ENCODE measurements at places on chromosomes 4 and X. TPM values are rescaled to one million over a fixed set of nuclear protein-coding genes. Genes with fewer than 3 reads are reported as not detected.

- H3K4me3 ChIP-seq = peak overlapping the region; percentile 45
- H3K4me1 ChIP-seq = peaks cover 31% of the 10 kb centered on the region
- H3K36me3 ChIP-seq = no peaks in the 10 kb centered on the region
- H3K27me3 ChIP-seq = peaks cover 3% of the 10 kb centered on the region
Observed at GRCh38 chrX:118496763-118497079, 1.1 kb downstream of the DOCK11 start.

- no peak overlapping the region for H3K4me3 ChIP-seq
- no peak overlapping the region for H3K27ac ChIP-seq
- H3K36me3 ChIP-seq = no peaks in the 10 kb centered on the region
- peaks cover 31% of the 10 kb centered on the region for H3K4me1 ChIP-seq
Observed at GRCh38 chr4:185540487-185541120, 5.3 kb upstream of the PDLIM3 start.

DNA sequence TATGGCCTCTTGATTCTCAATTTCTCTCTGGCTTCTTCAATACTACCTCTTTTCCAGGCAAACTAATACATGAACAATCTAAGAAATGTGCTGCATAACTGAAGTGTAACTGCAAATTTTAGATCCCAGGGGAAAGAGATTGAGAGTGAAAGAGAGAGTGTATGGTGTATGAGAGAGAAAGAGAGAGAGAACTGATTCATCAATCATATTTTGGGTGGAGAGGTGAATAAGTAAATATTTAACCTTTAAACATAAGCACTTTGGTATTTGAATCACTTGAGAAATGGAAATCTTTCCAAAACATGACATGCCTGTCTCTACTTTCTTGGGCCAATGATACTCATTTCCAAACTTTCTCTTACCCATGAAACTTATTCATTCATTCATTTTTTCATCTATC, 147.2 kb upstream of the DIPK2B start:
- no peak overlapping the region for H3K27ac ChIP-seq
- no peak overlapping the region for H3K4me3 ChIP-seq
- no peak for DNase-seq

DNA sequence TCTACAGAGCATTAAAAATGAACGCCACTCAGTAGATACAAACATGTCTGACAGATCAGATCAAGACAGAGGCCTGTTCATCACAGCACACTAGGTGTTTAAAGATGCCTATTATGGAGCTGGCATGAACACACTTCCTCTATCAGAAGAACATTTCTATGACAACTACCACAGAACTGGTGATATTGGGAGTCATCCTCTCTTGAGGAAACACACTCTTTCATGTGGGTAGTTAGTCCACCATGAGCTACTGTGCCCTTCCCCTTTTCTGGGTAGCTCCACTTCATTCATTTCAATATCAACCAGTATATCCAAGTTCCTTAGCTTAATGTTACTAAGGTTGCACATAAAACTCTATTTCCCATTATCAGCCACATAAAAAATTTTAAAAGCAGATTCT, 46.7 kb downstream of the MAOB start:
- H3K27ac ChIP-seq = no peak overlapping the region
- H3K4me1 ChIP-seq = no peaks in the 10 kb centered on the region
- H3K36me3 ChIP-seq = no peaks in the 10 kb centered on the region
- no peak overlapping the region for H3K4me3 ChIP-seq
- no peak for DNase-seq
- no peaks in the 10 kb centered on the region for H3K27me3 ChIP-seq

DNA sequence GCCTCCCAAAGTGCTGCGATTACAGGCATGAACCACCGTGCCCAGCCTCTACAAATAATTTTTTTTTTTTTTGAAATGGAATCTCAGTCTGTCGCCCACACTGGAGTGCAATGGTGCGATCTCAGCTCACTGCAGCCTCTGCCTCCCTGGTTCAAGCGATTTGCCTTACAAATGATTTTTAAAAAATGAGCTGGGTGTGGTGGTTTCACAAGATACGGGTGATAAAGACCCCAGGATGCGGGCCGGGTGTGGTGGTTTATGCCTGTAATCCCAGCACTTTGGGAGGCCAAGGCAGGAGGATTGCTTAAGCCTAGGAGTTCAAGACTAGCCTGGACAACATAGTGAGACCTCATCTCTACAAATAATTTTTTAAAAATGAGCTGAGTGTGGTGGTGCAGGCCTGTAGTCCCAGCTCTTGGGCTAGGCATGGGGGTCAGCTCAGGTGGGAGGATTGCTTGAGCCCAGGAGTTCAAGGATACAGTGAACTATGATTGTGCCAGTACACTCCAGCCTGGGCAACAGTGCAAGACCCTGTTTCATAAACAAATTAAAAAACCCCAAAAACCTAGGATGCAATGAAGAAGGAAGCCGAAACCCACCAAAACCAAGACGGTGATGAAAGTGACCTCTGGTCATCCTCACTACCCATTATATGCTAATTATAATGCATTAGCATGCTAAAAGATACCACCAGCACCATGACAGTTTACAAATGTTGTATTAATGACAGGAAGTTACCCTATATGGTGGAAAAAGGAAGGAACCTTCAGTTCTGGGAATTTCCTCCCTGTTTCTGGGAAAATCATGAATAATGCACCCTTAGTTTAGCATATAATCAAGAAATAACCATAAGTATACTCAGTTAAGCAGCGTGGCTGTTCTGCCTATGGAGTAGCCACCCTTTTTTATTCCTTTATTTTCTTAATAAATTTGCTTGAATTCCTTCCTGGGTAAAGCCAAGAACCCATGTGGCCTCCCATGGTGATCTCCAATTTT, 27.7 kb downstream of the PDGFRA start:
- H3K4me3 ChIP-seq = no peak overlapping the region
- no peaks in the 10 kb centered on the region for H3K36me3 ChIP-seq
- H3K4me1 ChIP-seq = peaks cover 4% of the 10 kb centered on the region

GRCh38 chr4:153676486-153676885, 7.6 kb upstream of the TLR2 start:
- H3K27ac ChIP-seq = no peak overlapping the region
- H3K4me1 ChIP-seq = no peaks in the 10 kb centered on the region
- H3K36me3 ChIP-seq = no peaks in the 10 kb centered on the region

- no peak for DNase-seq
- H3K36me3 ChIP-seq = no peaks in the 10 kb centered on the region
- H3K4me3 ChIP-seq = no peak overlapping the region
Observed at GRCh38 chr4:185576962-185577950, 41.9 kb upstream of the PDLIM3 start.

GRCh38 chr4:69668680-69669079, 15.6 kb upstream of the UGT2A1 start:
- H3K27me3 ChIP-seq = no peaks in the 10 kb centered on the region
- no peaks in the 10 kb centered on the region for H3K4me1 ChIP-seq
- H3K36me3 ChIP-seq = no peaks in the 10 kb centered on the region
- no peak overlapping the region for H3K27ac ChIP-seq
- H3K4me3 ChIP-seq = no peak overlapping the region

GRCh38 chr4:107854356-107855022, 29.8 kb downstream of the SGMS2 start:
- no peak overlapping the region for H3K4me3 ChIP-seq
- no peaks in the 10 kb centered on the region for H3K36me3 ChIP-seq
- peak overlapping the region; percentile 68 for H3K27ac ChIP-seq
- H3K4me1 ChIP-seq = peaks cover 32% of the 10 kb centered on the region
- DNase-seq = no peak

DNA sequence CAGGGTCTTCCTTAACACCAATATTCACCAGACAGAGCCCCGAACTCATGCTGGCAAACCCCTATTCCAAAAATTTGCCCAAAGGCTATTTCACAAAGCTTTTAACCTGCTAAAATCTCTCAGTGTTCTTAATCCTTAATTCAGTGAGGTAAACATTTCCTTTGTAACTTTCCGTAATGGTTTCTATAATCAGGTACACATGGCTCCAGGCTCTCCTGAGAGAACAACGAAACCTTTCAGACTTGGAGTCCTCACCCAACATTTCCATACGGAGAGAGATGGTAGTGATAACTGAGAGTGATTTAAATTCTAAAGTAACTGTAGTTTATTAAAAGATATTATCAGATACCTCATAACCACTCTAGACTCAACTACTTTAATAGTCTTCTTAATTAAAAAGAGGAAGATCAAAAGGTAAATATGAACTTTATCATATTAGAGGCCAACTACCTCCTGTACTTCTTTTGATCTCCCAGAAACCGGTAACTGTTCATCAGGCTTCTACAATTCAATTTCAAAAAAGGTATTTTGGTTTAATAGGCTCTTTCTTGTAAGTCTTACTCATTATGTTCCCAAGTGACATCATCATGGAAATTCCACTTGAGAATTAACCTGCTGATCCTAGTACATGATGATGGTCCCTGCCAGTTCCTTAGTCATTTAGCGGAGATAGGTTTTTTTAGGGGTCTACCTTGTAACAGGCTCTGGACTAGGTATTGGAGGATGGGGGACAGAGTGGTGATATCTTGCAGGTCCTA, 91.4 kb upstream of the UCP1 start:
- peaks cover 20% of the 10 kb centered on the region for H3K36me3 ChIP-seq
- H3K27me3 ChIP-seq = no peaks in the 10 kb centered on the region
- no peak overlapping the region for H3K27ac ChIP-seq
- no peak overlapping the region for H3K4me3 ChIP-seq
- DNase-seq = no peak

DNA sequence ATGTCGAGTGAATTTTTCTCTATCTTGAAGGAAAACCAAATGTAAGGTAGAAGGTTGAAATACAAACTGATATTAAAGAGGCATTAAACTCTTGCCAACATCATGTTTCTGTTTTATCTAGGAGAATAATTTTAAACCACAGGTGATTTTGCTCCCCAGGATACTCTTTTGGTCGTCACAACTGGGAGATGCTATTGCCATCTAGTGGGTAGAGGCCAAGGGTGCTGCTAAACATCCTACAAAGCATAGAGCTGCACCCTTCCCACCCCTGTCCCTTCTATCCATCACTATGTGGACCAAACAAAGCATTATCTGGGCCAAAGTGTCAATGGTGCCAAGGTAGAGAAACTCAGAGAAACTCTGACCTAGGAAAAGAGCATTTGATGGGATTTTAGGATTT, 154.6 kb upstream of the MAGEB2 start:
- no peaks in the 10 kb centered on the region for H3K4me1 ChIP-seq
- no peaks in the 10 kb centered on the region for H3K36me3 ChIP-seq

DNA sequence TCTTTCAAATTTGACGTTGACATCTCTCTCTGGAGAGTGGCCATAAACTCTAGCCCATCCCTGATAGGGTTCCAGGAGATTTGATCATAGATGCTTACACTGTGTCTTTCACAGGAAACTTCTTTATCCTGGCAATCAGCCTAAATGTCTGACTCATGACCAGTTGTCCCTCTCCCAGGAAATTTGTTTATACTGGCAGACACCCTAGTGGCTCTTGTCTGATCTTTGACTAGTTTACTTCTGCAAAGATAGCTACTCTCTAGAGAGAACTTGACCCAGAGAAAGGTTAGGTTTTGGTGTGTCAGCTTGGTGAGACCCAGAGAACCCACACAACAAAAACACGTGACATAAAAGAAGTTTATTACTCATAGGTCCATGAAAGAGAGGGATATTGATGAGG, 509.8 kb downstream of the CENPC start:
- no peak overlapping the region for H3K4me3 ChIP-seq
- H3K4me1 ChIP-seq = no peaks in the 10 kb centered on the region
- H3K36me3 ChIP-seq = no peaks in the 10 kb centered on the region
- DNase-seq = no peak

- H3K27ac ChIP-seq = peak overlapping the region; percentile 83
- DNase-seq = no peak
- no peaks in the 10 kb centered on the region for H3K4me1 ChIP-seq
- H3K27me3 ChIP-seq = no peaks in the 10 kb centered on the region
- H3K36me3 ChIP-seq = no peaks in the 10 kb centered on the region
- H3K4me3 ChIP-seq = no peak overlapping the region
Observed at GRCh38 chrX:129777218-129778030, 2.3 kb upstream of the SASH3 start.

- H3K4me3 ChIP-seq = peak within 1 kb of the TSS; percentile 75
- H3K27ac ChIP-seq = peak within 1 kb of the TSS; percentile 89
- H3K27me3 ChIP-seq = no peaks in the 10 kb centered on the region
- peaks cover 19% of the 10 kb centered on the region for H3K36me3 ChIP-seq
- H3K4me1 ChIP-seq = peaks cover 42% of the 10 kb centered on the region
- peak; percentile 53 for DNase-seq
Observed at GRCh38 chrX:154428176-154429171, at the start of gene ATP6AP1. TSS of gene ATP6AP1 (plus strand) at chrX:154428677. CDS start at chrX:154428693, 16 bp downstream.

- no peak for DNase-seq
- H3K4me3 ChIP-seq = no peak overlapping the region
- H3K27me3 ChIP-seq = no peaks in the 10 kb centered on the region
- no peaks in the 10 kb centered on the region for H3K4me1 ChIP-seq
Observed at GRCh38 chrX:134025986-134026545, 40.7 kb upstream of the GPC3 start.

GRCh38 chrX:24761306-24761705, 67.6 kb downstream of the POLA1 start:
- DNase-seq = no peak
- H3K27me3 ChIP-seq = no peaks in the 10 kb centered on the region
- no peaks in the 10 kb centered on the region for H3K4me1 ChIP-seq
- no peak overlapping the region for H3K27ac ChIP-seq
- H3K36me3 ChIP-seq = no peaks in the 10 kb centered on the region
- H3K4me3 ChIP-seq = no peak overlapping the region

DNA sequence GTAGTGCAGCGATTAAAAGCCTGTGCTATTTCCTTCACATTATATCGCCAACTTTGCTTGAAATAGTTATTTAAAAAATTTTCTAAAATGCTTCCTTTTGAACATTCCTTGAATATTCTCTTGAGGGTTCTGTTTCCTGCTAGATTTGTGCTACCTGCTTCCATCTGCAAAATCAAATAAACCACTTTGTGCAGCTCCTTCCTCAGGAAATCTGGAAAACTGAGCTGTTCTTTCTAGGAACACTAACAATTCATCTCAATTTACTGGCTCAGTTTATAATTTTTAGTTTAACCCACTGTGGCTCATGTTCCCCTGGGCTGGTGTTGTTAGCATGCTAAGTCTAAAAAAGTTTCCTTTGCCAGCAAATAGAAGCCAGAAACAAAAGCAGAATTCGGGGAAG, 88.1 kb upstream of the LCORL start:
- no peak for DNase-seq
- H3K4me1 ChIP-seq = peaks cover 64% of the 10 kb centered on the region
- H3K36me3 ChIP-seq = no peaks in the 10 kb centered on the region
- H3K27ac ChIP-seq = no peak overlapping the region
- H3K4me3 ChIP-seq = no peak overlapping the region
- H3K27me3 ChIP-seq = no peaks in the 10 kb centered on the region

- no peaks in the 10 kb centered on the region for H3K27me3 ChIP-seq
- no peak for DNase-seq
- no peaks in the 10 kb centered on the region for H3K36me3 ChIP-seq
- H3K4me3 ChIP-seq = no peak overlapping the region
- H3K27ac ChIP-seq = no peak overlapping the region
- no peaks in the 10 kb centered on the region for H3K4me1 ChIP-seq
Observed at GRCh38 chr4:1446502-1447386, 40.5 kb upstream of the NKX1-1 start.

- no peak for DNase-seq
- no peaks in the 10 kb centered on the region for H3K27me3 ChIP-seq
- H3K36me3 ChIP-seq = no peaks in the 10 kb centered on the region
- H3K27ac ChIP-seq = no peak overlapping the region
Observed at GRCh38 chr4:88360256-88360655, 18.4 kb upstream of the HERC6 start.

The SERPINA7 gene
- not detected for total RNA-seq

The CLNK gene
- not detected for total RNA-seq

The CCDC110 gene
- 0.18 TPM for total RNA-seq

The BBS7 gene
- 16.6 TPM for total RNA-seq

The LRAT gene
- total RNA-seq = not detected

The COX7B gene
- 693 TPM for total RNA-seq

The GAGE1 gene
- not detected for total RNA-seq

The KLKB1 gene
- total RNA-seq = 0.57 TPM

The ETDB gene
- total RNA-seq = not detected

The TREX2 gene
- total RNA-seq = 5.1 TPM

The SYTL4 gene
- total RNA-seq = 8.3 TPM
